ENCODE measurements at places on chromosomes 7 and 10.

DNA sequence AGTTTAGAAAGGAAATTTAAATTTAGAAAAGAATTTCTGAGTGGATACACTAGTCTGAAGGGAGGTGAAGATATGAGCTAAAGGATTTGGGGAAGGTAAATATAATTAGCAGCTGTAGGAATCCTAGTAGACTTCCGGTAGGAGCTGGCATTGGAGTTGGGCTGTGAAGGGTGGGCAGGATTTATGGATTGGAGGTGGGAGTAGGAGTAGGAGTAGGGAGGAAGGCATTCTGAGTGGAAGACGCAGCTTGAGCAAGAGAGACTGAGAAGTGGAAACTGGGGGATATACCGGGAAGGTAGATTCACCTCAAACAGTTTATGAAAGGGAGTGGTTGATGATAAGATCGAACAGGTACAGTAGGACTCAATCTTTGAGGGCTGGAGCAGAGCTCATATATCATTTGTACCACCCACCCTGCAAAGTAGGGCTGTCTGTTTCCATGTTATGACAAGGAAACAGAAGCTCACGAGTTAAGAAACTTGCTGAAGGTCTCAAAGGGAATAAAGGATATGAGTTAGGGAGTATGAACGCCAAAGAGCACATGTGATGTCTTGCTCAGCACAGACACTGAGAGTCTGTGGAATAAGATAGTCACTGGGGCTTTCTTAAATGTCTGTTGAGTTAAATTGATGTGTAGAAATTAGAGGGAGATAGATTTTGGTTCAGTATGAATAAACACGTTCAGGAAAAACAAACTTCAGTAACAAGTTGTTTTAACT, 81.6 kb downstream of the RPS24 start:
- no peak for DNase-seq

GRCh38 chr10:124155781-124156435, 62.5 kb upstream of the CHST15 start:
- no peak for DNase-seq

DNA sequence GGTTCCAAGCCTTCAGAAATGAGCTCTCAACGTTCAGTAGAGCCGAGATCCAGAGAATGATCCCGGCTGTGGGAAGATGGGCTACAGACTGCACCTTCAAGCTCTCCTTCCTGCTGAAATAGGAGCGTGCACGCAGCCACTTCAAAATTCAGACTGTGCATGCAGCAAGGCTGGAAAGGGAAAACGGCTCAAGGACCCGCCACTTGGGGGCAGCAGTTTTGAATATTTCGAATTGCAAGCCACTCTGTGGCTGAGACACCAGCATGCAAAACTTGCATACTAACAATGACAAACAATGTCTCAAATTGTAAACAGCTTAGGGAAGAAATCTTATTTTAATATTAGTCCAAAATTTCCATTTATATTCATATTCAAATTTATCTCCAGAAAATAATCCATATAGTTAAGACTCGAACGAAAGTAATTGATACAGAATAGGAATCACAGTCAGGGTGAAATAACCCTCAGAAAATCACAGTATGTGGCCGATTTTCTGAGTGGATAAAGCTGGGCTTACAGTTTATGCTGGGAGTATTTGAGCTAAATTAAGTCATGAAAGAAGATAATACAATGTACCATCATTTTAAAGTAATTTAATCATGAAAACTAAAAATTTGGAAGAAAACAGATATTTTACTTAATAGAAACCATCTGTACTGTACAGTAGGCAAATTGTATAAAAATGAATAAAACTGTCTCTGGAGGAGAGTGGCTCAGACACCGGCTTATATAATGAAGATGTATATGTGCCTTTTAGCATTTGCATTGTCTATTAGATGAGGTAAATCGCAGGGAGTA, 137.9 kb upstream of the MKI67 start:
- DNase-seq = peak; percentile 9

GRCh38 chr7:100435401-100436304, 644 bp downstream of the PPP1R35 start:
- peak; percentile 41 for DNase-seq

DNA sequence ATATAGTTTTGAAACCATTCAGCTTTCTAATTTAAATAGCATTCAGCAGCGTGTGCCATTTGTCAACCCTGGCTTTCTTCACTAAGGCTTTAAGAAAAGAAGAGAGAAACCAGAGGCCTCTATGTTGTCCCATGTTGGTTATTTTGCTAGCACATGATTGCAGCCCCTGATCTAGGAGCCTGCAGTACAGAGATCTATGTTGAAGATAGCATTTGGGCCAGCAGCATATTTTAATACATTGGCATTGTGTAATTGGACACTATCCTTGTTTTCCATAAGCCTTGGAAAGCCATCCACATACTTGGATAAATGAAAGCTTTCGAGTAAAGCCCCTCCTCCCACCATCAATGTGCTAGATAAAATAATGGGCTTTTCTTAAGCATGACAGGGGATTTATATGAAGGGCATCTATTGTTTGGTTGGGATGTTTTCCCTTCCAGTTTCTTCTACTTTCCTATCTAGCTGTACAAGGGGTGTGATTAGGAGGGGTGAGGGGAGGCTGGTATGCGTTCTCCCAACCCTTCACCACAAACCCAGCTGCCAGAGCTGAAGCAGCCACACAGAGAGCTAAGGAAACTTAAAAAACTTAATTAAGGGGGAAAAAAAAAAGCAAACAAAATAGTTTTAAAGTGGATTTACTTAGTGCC, 23.1 kb upstream of the SDHAF3 start:
- DNase-seq = no peak

- no peak for DNase-seq
Measured at GRCh38 chr10:61890881-61891409, 10.6 kb upstream of the ARID5B start.

Measured in stimulated activated CD4-positive, alpha-beta T cell treated with anti-CD3 and anti-CD28 coated beads, Interleukin-4, amount 100 ng/mL, for 4 hours (primary cell).